ENCODE measurements at places on chromosomes 2 and 18. TPM values are rescaled to one million over a fixed set of nuclear protein-coding genes. Genes with fewer than 3 reads are reported as not detected.

GRCh38 chr2:157194844-157195243 lies 62.7 kb upstream of the GALNT5 start:
- DNase-seq, result no peak

- no peak for DNase-seq
Measured at GRCh38 chr2:215354771-215355695, 43.2 kb downstream of the ATIC start.

GRCh38 chr2:38634684-38635083 lies 31.2 kb upstream of the GALM start:
- DNase-seq, result no peak

DNA sequence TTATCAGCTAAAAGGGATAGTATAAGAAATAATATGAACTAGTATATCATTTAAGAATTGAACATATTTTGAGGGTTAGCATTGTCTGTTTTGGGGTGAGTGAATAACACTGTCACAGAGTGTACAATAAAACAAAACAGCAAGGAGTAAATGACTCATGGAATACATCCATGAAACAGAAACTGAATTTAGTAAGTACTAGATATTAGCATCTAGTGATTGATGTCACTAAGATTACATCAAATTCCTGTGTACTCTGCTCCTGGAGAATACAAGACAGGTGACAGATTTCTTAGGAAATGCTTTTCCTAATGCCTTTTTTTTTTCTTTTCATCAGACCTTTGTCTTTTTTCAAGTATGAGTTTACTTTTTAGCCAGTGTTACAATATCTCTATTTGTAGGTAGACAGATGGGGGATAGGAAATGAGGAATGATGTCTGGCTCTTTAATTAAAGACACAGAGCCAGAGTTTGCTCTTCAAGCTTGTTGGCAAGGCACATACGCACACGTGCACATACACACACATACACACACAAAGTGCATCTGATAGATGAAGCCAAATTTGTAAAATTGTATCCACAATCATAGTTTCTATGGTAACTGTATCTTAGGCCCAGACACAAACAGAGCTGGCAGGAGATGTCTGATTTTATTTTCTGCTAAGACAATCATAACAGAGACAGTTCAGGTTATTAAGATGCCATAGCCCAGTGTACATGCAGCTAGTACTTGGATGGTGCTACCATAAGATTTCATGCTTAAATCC lies 138.2 kb upstream of the NRP2 start:
- DNase-seq, result no peak

- DNase-seq, result no peak
Measured at GRCh38 chr18:44816050-44816449, 135.4 kb downstream of the SETBP1 start.

DNA sequence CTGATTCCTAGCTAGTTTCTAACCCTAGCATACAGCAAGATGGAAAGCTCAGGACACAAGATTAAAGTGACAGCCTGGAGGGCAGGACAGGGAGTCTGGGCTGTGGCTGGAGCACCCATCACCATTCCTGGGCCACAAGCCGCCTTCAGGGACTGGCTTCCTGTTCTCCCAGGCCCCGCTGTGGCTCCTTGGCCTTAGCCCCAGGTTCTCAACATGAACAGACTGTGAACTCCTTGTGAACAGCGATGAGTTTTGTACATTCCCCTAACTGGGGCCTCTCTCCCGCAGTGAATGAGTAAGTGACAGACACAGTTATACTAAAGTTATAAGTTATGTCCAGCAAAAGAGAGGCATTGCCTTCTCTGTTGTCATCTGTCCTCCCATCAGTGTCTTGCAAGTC lies 35.9 kb upstream of the SLC14A1 start:
- no peak for DNase-seq

The SKA1 gene
- 0.13 TPM for total RNA-seq

DNA sequence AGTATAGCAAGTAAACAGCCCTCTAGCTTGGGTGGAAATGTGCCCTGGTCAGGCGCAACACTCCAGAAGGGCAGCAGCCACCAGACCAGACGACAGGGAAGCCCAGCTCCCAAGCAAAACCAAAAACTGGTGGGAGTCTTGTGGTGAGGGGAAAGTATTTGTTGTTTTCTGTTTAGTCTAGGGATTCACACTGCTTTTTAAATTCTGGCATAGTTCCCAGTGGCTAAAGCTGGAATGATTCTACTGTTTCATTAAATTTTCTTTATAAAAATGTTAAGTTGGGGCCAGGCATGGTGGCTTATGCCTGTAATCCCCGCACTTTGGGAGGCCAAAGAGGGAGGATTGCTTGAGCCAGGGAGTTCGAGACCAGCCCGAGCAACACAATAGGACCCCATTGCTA lies 38.5 kb downstream of the MERTK start:
- DNase-seq, result no peak

- no peak for DNase-seq
Measured at GRCh38 chr2:149562324-149562723, 25.3 kb downstream of the MMADHC start.

DNA sequence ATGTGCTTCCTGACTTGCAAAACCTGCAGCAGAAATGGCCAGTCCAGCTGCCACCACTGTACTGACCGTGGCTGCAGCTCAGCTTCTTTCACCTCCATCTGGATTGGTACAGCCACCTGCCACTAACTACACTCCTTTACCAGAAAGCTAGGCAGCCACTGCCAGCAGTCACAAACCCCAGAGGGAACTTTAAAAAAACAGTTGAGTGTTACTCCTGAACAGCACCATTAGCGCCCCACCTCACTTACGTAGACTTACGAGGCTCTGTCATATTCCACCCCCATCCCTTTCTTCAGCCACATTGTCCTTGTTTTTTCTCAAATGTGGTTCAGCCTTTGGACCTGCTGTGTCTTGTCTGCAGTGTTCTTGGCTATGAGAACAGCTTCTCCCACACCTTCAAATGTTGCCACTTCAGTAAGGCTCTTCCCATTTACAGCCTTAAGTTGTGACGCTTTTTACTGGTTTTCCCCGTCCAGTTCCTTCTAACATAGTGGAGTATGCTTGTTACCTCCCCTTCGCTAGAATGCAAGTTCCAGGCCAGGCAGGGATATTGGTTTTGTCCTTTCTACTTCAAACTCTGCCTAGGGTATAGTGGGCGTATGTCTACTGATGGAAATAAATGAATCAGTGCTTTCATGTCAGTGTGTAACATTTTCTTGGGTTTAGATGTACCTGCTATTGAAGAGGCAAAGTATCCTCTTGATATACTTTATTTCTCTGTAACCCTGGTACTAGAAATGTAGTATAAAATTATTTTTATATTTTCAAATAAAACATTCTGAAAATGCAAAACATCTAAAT lies 17.0 kb downstream of the HNRNPA3 start:
- DNase-seq, result no peak

The DPP10 gene
- total RNA-seq, result 0.13 TPM

The MC4R gene
- total RNA-seq, result not detected

The HOXD13 gene
- total RNA-seq, result not detected

The C2orf81 gene
- 1.1 TPM for total RNA-seq

- DNase-seq, result no peak
Measured at GRCh38 chr2:100285691-100286090, 36.6 kb downstream of the LONRF2 start.

DNA sequence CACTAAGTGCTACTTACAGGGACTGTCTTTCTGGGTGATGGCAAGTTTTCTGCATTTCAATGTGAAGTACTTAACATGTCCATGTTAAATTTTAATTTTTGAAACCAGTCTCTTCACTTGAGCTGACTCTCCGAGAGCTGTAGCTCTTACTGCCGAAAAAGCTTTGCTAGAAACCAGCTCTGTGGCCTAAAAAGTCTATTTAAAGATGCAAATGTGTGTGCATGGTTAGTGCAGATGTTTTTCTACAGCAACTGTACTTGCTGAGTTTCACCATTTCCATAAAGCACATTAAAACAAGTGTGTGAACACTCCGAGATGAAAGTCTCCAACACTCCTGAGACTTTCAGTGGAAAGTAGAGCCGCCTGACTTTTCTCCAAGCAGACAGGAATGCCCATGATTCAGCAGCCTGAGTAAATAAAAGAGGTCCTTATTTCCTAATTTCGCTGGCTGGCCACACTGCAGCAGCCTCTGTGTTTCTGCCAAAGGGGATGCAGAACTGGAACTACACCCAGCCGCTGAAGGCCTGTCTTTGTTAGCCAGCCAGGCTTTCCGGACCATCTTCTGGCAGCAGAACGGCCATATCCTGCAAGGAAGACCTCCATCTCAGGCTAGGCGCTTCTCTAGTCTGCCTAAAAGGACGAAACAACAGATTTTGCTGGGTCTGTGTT lies 121.2 kb downstream of the ZNF521 start:
- DNase-seq, result peak; percentile 85

DNA sequence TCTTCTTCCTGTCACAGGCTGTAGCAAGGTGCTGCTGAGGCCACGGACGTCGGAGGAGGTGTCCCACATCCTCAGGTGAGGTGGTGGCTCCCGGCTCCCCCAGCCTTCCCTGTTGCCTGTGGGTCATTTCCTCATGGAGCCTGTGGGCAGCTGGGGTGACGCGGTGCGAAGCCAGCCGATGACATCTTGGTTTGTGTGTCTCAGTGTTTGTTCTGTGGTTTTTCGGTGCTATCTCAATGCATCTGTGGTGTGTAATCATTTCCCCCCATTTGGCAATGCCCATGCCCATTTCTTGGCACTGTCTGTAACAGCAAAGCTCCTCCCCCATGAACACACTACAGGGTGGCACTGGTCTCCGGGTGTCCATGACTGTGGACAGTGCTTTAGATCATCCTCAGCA lies 6.6 kb downstream of the D2HGDH start:
- DNase-seq, result no peak

DNA sequence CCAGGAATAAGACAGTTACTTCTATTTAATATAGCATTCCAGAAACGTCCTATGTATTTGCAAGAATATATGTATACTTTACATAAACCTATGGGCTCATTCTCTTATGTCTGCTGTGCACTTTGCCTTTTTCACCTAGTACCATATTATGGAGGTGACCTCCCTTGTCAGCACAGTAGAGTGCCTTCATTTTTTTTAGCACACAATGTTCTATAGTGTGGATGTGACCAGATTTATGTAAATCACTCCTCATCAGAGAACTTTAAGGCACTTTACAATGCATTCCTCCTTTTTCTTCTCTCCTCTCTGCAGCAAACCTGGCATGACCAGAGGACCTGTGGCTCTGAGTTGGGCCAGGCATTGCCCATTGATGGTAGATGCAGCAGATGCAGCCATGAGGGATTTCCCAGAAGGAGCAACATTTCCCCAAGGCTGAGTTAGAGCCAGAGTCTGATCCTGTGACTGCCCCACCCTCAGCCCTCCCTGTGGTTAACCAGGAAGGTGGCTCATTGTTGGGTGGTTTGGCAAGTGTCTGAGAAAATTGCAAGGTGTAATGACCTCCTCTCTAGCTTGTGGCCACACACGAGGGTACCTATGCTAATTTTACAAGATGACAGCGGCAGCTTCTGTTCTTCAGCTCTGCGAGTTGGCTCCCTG lies 76.5 kb upstream of the DLX2 start:
- DNase-seq, result no peak

GRCh38 chr18:49135877-49136276 lies 185.1 kb upstream of the SMAD7 start:
- no peak for DNase-seq

- no peak for DNase-seq
Measured at GRCh38 chr2:9952856-9953503, 1.5 kb downstream of the GRHL1 start.

The ERBB4 gene
- 13.8 TPM for total RNA-seq

The SCYGR5 gene
- not detected for total RNA-seq

DNA sequence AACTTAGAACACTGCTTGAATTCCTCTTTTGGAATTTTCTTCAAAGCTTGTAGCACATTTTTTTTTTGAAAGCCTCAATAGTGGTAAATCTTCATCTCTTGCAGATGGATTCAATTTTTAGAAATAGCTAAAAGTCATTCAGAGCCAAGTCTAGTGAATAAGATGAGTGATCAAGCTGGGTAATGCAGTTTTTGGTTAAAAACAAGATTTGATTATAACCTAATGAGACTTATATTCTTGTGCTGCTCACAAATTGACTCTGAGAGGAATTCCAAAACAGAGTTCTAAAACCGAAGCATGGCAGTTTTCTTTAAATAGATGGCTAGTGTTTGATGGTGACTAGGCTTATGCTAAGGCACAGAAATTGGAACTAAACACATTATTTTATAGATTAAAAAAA lies 2072.6 kb upstream of the CELF4 start:
- no peak for DNase-seq

The KLHL41 gene
- total RNA-seq, result 90.5 TPM

The HOXD12 gene
- total RNA-seq, result not detected

GRCh38 chr2:48445091-48445725 lies 84.7 kb upstream of the STON1 start:
- no peak for DNase-seq

The RETSAT gene
- 16.6 TPM for total RNA-seq

The B3GNT7 gene
- total RNA-seq, result 5.4 TPM

DNA sequence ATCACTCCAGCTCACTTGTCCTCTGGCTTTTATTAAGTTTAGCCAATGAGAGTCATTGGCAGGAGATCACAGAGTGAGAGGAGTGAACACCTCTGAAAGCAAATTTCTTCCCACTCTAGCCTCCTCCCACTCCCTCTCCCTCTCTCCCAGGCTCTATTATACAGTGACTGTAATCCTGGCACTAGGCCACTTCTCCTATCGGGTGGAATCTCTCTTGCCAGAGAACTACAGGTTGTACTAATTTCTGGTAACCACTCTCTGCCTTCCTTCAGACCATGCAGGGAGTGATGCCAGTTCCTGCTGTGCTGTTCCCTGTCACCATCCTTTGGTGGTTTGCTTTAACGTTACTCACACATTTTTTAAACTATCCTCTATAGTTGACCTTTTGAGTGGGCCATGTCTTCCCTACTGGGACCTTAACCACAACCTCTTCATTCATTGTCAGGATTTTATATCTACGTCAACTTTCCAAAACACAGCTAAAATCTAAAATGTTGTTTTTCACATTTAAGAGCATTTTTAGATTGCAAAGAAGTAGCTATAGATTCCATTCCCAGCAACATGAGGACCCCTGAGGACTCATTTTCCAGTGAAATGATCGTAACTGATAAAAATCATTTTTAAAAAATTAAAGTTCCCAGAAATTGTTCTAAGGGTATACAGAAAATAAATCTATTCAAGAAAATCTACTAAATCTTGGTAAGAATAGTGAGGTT lies 217.1 kb downstream of the MREG start:
- DNase-seq, result no peak

The CYP1B1 gene
- total RNA-seq, result 92.7 TPM

The GPR35 gene
- total RNA-seq, result 1.5 TPM

The PLCD4 gene
- 0.67 TPM for total RNA-seq

DNA sequence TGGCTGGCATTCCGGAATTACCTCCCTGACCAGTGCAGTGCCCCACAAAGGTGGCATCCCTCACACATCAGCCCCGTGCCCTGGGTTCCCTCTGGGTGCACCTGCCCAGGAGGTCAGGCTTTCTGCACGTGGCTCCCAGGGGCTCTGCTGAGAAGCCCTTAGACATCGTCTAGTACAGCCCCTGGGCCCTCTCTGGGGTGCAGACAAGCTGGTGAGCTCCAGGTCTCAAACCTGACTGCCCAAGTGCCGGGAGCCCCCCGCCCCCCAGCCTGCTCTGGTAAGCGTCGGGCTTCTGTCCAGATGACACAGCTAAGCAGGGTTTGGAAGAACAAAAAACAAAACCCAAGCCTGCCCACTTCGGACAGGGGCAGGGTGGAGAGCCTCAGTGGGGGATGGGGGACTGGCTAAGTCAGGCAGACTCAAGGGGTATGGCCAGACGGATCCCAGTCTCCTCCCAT lies 20.2 kb downstream of the TWIST2 start:
- peak; percentile 49 for DNase-seq

The CNTNAP5 gene
- not detected for total RNA-seq

- DNase-seq, result no peak
Measured at GRCh38 chr2:214631406-214631805, 178.1 kb downstream of the BARD1 start.
